ENCODE measurements at places on chromosomes 3 and 15. TPM values are rescaled to one million over a fixed set of nuclear protein-coding genes. Genes with fewer than 3 reads are reported as not detected.

- DNase-seq, result no peak
These were observed 10.6 kb downstream of the ZIC1 start for GRCh38 chr3:147419781-147420224.

- DNase-seq, result no peak
These were observed 38.6 kb downstream of the ACSBG1 start for GRCh38 chr15:78195735-78196201.

DNA sequence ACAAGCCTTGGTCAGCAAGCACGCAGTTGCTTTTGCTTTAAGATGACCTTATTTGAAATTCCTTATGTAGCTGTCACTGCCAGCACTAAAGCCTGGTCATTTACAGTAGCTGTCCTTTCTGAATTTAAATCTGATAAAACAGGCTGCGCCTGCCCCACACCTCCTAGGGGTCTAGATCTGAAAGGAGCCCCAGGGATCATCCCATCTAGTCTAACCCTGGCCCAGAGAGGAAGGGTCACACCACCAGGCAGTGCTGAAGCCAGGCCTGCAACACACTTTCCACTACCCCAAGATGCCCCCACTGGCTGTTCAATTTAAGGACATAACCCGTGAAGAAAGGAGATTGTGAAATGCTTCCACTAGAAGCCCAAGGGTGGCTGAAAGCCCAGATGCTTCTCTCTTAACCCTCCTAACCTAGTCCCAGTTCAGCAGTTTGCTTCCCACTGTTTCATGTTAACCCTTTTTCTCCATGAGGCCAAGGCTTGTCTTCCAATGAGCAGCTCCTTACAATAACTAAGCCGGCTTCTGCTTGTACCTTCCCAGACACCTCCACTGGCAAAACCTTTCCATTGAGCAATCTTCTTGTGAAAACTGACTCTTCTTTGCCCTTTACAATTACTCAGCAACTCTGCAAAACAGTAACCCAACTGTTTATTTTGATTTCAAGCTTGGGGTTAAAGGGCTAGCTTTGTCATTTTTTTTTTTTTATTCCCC is 198.9 kb upstream of the LPP start:
- peak; percentile 62 for DNase-seq

GRCh38 chr3:76021376-76021775 is 236.0 kb upstream of the ZNF717 start:
- no peak for DNase-seq

- DNase-seq, result no peak
These were observed 37.5 kb upstream of the CLRN1 start for GRCh38 chr3:151009981-151010380.

Gene TOMM70
- total RNA-seq, result 44.9 TPM

GRCh38 chr3:6709178-6709577 is 151.7 kb upstream of the GRM7 start:
- DNase-seq, result no peak

DNA sequence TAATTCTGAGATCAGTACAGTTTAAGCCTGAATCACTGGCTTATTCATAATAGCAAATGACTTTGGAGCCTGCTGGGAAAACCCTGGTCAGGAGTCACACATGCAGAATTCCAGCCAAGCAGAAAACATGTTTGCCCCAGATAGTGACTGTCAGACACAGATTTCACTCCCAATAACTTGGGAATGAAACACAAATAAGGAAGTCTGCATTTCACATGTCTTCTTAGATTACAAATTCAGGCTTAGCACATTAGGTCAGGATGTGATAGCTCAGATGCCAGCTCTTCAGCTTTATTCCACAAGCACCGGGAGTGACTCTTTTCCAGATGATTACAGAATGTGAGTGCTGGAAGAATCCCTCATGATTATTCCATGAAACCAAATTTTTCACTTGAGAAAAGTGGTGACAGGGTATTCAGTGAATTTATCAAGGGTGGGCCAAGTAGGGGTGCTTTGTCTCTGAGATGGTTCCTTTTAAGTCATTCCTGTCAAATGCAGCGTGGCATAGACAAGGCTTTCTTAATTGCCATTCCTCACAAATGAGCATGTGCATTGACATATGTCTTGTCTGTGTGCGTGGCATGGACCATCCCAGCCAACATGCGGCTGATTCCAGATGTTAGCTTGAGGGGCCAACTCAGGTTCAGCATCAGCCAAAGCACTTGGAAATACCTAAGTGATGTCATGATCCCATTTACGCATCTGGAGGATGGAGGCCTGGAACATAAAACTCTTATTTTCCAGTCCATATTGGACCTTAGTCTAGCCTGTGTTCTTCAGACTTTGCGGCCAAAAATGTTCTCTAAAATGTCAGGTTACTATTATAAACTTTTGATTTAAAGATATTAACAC is 191.0 kb downstream of the EPHB1 start:
- DNase-seq, result no peak

DNA sequence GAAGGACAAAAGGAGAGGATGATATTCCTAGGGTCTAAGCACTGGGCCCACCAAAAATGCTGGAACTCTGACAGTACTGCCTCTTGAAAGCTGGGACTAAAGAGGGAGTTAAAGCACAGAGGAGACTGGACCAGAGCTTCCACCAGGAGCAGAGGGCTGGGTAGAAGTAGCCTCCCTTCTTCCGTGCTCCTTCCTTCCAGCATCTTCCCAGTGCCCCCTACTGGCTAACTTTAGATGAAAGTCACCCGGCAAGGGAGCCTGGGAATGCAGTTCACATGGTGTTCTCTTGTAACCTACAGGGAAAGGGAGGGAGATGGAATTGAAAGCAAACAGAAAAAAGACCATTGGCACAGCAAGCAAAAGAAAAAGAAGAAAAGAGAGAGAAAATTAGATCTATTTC is 106.1 kb upstream of the COL8A1 start:
- no peak for DNase-seq

- DNase-seq, result no peak
These were observed 125.1 kb upstream of the CTDSPL start for GRCh38 chr3:37736624-37737023.

DNA sequence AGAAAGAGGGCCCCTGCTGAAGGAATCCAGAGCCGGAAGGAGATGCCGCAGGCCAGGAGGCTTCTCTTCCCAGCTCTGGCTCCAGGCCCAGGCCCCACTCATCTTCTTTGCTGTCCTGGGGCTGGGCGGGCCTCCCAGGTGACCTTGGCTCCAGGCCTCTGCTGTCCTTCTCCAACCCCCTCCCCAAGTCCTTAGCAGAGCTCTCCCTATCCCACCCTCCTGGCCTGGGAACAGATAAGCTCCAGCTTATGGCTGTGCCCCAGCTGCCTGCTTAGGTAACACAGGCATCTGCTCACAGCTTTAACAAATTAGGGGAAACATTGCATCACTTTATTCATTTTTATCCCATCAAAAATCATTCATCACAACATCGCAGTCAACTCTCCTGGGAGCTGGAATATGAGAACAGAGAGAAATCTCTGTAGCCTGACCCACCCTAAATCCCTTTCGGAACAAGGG is 86.9 kb downstream of the SEMA5B start:
- no peak for DNase-seq

Gene MESD
- total RNA-seq, result 15.7 TPM

GRCh38 chr15:99921101-99921500 is 187.9 kb upstream of the LYSMD4 start:
- DNase-seq, result no peak

DNA sequence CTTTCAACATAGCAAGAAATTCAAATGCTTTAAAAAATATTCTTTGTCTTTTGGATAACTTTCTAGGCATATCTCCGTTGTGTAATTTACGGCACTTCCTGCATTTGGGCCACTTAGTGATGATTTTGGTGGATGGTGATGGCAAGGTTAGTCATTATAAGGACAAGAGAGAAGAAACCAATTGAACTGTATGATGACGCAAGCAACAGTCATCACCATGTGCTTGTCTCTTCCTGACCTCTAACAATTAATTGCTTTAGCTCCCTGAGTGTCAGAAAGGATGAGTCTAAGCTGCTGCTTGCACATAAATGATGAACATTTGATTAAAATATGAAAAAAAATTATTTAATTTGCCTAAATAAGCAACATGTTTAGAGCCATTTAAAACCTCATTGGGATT is 11.3 kb upstream of the P2RY12 start:
- DNase-seq, result no peak

Gene PLSCR2
- not detected for total RNA-seq

Gene NPAP1
- not detected for total RNA-seq

Gene MEX3B
- 1.5 TPM for total RNA-seq

DNA sequence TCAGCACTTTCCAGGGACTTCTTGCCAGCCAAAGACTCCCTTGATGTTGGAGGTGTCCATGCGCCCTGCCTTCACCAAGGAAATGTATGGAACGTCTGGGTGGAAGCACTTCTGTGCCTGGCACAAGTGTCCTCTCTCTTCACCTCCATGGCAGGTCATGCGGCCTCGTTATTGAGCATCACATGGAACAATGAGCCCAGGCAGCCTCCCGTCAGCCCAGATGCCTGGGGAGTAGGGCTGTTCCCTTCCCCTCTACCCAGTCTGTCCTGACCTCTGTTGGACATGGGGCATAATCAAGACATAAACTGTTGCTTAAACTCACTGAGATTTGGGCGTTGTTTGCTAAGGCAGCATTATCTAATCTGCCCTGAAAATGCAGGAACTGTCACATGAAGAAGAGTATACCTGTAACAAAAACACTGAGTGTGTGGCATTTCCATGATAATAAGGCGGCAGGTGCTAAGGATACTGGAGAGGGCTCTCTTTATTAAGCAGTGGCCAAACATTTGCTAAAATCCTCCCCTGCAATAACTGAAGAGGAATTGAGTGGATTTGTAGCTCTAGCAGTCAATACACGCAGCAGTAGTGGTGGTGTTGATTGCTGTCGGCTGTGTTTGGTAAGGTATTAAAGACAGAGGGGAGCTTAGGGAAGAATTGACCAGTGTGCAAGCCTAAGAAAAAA is 338.2 kb upstream of the ATP10A start:
- no peak for DNase-seq

GRCh38 chr3:14177580-14178246 is 688 bp downstream of the XPC start:
- no peak for DNase-seq

Gene ARHGAP31
- 4.4 TPM for total RNA-seq

GRCh38 chr3:62605413-62606068 is 232.2 kb upstream of the FEZF2 start:
- DNase-seq, result no peak

GRCh38 chr3:49882166-49882565 is 12.5 kb upstream of the CAMKV start:
- DNase-seq, result no peak

Gene CELSR3
- total RNA-seq, result 0.23 TPM

- DNase-seq, result no peak
These were observed 10.7 kb downstream of the CIB2 start for GRCh38 chr15:78120523-78120922.

DNA sequence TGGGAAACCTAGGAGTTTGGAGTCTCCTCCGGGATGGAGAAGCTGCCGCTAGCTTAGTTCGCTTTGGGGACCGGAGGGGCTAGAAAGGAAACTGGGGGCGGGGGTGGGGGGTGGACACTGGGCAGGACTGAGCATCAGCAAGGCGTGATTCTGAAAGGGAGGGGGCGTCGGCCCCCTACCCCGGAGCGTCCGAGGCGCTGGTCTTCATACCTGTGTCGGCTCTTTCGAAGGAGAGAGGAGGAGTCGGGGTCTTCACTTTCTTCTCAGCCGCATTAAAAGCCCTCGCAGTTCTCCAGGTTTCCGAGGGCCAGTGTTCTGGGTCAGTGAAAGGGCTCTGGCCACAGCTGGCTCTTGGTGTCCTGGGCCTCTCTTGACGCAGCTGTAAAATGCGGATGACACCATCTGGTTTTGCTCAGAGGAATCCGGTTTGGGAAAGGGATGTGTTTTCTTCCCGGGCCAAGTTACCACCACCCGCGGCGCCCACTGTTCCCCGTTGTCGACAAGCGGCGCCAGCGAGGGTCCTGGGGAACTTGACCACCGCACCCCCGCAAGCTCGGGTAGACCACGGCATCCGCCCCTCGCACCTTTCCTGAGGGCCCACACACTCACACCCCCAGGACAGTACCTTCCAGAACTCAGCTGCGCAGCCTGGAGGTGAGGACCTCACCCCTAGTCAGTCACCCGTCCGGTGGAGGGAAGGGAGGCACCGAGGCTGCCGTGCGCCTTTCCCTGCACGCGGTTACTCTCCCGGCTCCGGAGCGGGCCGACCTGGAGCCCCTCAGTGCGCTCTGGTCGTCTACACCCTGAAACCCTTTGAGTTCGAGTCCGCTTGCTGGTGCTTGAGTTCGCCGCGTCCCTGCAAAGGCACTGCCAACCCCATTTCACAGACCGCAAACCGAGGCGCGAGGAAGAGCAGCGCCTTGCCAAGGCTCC is 660 bp downstream of the CCK start:
- DNase-seq, result no peak

- no peak for DNase-seq
These were observed 86.0 kb downstream of the DNAJB8 start for GRCh38 chr3:128380719-128381118.

DNA sequence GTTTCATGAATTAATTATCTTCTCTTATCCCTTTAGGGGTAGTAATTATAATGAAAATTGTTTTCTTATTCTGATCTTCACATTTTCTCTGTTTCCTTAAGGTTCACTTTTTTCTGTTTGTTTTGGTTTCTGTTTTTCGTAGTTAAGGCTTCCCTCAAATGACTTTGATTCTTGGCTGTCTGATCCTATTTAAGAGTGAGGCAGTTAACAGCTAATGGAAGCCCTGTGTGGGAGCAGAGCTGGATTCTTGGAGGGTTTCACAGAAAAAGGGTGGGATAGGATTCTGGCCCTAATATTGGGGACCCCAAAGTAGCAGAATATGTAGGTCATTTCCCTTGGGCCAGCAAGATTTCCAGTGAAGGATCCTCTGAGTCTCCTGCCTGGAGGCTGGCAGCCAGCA is 6.8 kb upstream of the AMOTL2 start:
- DNase-seq, result no peak

- DNase-seq, result no peak
These were observed 46.6 kb downstream of the XXYLT1 start for GRCh38 chr3:195224156-195224979.

GRCh38 chr3:87167628-87168456 is 59.3 kb upstream of the CHMP2B start:
- DNase-seq, result no peak

DNA sequence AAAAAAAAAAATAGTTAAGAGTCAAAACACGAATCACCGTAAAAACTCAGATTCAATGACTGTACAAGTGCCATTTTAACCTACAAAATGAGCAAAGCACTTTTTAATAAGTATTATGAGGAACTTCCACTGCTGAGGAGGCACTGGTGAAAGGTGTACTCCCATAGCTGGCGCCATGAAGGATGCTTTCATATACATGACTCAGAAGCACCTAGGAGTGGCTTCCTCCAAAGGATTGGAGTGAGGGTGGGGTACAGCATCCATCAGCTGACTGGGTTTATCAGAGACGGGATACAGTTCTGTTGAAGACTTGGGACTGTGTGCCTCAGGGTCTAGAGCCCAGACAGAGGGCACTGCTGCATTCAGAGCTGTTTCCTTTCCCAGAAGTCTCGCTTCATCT is 60.9 kb upstream of the MEX3B start:
- no peak for DNase-seq

GRCh38 chr15:62681939-62682896 is 360.3 kb upstream of the TPM1 start:
- no peak for DNase-seq

DNA sequence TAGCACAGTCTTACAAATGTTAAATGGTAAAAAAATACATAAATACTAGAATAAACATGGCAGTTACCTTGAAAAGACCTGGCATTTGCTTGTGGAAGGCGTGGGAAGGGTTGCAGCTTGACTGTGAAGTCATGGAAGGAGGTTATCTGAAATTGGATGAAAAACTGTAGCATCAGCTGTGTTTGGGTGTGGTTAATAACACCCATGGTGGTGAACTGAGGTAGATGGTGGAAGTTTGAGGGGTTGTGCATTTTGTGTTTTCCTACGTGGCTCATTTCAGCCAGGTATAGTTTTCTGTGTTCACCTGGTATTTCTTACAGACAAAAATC is 46.5 kb downstream of the PSMD6 start:
- DNase-seq, result no peak
